ENCODE measurements at places on chromosomes 3 and 15. TPM values are rescaled to one million over a fixed set of nuclear protein-coding genes. Genes with fewer than 3 reads are reported as not detected.

RBPMS2 gene
- total RNA-seq, result 0.12 TPM

GRCh38 chr3:23723930-23724329 is 81.8 kb upstream of the UBE2E1 start:
- no peak for DNase-seq

DNA sequence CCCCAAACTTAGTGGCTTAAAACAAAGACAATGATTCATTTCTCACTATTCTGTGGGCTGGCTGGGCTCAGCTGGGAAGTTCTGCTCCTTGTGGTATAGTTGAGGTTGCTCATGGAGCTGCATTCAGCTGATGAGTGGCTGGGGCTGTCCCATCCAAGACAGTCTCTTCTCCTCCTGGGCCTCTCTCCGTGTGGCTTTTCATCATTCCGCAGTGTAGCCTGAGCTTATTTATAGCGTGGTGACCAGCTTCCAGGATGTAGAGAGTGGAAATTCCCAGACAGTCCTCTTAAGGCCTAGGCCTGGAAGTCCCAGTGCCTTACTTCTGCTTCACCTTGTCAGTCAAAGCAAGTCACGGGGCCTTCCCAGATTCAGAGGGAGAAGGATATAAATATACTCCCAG is 136.7 kb upstream of the DAZL start:
- DNase-seq, result no peak

- DNase-seq, result no peak
Observed at GRCh38 chr3:14783480-14784086, 35.2 kb upstream of the FGD5 start.

DNA sequence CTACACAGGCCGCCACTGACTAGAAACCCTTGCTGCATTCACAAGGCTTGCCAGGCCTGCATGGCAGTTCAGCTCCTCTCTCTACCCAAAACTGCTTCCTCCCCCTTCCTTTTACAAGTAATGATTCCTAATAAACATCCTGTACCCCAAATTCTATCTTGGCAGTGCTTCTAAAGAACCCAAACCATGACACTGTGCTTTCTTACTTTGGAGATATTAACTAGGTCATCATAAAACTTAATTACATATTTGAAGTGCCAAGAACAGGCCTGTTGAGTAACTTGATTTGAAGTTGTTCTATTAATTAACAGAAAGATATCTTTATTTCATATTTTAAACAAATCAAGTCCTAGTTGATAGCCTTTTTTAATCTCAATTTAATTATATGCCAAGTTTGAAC is 88.4 kb downstream of the THBS1 start:
- no peak for DNase-seq

DNA sequence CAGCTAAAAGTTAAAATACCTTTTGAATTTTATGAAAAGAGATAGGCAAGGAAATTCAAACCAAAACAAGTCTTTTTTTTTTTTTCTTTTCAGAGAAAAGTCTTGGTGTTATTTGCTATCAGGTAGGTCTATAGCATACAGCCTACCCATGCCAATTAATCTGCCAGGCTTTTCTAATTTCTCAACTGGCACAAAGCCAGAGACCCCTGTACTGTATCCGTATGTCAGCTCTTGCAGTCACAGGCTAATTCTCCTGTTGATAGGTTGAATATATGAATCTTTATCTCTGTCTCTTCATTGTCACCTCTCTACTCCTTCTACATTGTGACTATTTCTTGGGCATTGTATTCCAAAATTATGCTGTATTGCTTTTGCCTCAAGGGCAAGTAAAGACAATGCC is 133.4 kb downstream of the IL5RA start:
- no peak for DNase-seq
